ENCODE measurements at places on chromosomes 13 and 19. TPM values are rescaled to one million over a fixed set of nuclear protein-coding genes. Genes with fewer than 3 reads are reported as not detected.

- no peaks in the 10 kb centered on the region for H3K36me3 ChIP-seq
- no peak overlapping the region for H3K4me3 ChIP-seq
- no peaks in the 10 kb centered on the region for H3K27me3 ChIP-seq
- H3K27ac ChIP-seq = no peak overlapping the region
- no peaks in the 10 kb centered on the region for H3K4me1 ChIP-seq
Observed at GRCh38 chr13:49874430-49874829, 61.7 kb downstream of the SPRYD7 start.

Gene DIAPH3
- total RNA-seq = 0.12 TPM

Gene NRTN
- total RNA-seq = 15.2 TPM

DNA sequence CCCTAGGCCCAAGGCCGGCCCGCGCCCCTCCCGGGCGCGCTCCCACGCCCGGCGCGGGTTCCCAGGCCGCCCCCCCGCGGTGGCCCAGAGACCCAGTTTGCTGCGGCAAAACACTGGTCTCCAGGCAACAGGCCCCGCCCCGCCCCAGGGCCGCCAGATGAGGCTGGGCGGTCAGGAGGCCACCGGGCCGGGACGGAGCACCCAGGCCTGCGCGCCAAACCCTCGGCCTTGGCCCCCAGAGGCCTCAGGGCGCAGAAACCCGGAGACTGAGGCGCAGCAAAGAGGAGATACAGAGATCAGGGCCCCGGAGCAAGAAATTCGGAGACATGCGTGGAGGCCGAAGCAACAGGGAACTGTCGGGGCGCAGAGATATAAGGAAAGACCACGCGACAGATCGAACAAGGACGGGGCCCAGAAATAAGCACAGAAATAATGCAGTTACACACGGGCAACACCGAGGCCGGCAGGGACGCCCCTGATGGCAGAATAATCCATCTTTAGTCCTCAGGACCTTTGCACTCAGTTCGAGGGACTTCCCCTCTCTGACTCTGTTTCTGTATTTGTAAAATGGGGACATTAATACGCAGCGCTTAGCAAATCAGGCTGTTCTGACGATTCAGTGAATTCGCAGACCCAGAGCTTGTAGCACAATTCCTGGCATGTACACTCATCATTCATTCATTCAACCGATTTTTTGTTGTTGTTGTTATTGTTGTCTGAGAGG lies 20.8 kb upstream of the ERCC1 start:
- H3K4me1 ChIP-seq = peaks cover 11% of the 10 kb centered on the region
- H3K4me3 ChIP-seq = no peak overlapping the region
- H3K36me3 ChIP-seq = no peaks in the 10 kb centered on the region

DNA sequence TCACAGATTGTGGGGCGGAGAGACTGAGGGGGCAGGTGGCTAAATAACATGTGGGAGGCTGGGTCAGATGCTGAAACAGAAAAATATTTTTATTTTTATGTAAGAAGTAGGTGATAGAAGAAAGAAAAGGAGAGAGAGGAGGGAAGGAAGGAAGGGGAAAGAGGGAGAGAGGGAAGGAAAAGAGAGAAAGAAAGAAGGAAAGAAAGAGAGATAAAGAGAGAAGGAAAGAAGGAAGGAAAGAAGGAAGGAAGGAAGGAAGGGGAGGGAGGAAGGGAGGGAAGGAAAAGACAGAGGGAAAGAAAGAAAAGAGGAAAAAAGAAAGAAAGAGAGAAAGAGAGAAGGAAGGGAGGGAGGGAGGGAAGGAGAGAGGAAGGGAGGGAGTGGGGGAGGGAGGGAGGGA lies 224.9 kb downstream of the UQCRFS1 start:
- no peaks in the 10 kb centered on the region for H3K4me1 ChIP-seq
- H3K4me3 ChIP-seq = no peak overlapping the region
- no peak for DNase-seq
- H3K27ac ChIP-seq = no peak overlapping the region
- no peaks in the 10 kb centered on the region for H3K36me3 ChIP-seq

Gene PRR36
- 2.1 TPM for total RNA-seq
